ENCODE measurements at places on chromosomes 3 and 15. TPM values are rescaled to one million over a fixed set of nuclear protein-coding genes. Genes with fewer than 3 reads are reported as not detected.

- H3K4me3 ChIP-seq = no peak overlapping the region
- H3K4me1 ChIP-seq = no peaks in the 10 kb centered on the region
Observed at GRCh38 chr3:133694288-133695268, 32.8 kb upstream of the TOPBP1 start.

GRCh38 chr3:138033202-138033691 lies 23.3 kb downstream of the CLDN18 start:
- H3K4me3 ChIP-seq = no peak overlapping the region
- no peak overlapping the region for H3K27ac ChIP-seq
- H3K27me3 ChIP-seq = peaks cover 23% of the 10 kb centered on the region
- H3K4me1 ChIP-seq = no peaks in the 10 kb centered on the region

- peak within 1 kb of the TSS; percentile 89 for H3K4me3 ChIP-seq
- peaks cover 31% of the 10 kb centered on the region for H3K36me3 ChIP-seq
- H3K27me3 ChIP-seq = no peaks in the 10 kb centered on the region
- no peak for DNase-seq
Observed at GRCh38 chr3:37174532-37175126, at the start of gene LRRFIP2. LRRFIP2 (minus strand) TSS chr3:37174582; CDS start chr3:37148983, 25,599 bp downstream.

BFSP2 gene
- 1.3 TPM for total RNA-seq

DNA sequence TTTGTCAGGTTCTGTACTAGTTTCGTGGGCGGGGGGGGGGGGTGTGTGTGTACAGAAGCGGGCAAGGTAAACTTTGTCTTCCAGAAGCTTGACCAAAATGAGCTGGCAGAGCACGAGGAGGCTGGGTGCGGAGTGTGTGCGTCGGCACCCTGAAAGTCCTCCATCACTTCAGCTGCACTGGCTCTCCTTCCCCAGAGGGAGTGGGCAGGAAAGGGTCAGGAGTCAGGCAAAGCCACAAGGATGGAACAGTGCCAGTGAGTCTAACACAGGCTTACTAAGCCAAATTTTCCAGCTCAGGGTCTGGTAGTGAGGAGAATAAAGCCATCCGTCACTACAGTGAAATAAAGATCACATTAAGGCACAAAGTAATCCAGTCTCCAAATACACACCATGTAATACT lies 11.9 kb upstream of the SH3GL3 start:
- H3K4me1 ChIP-seq = no peaks in the 10 kb centered on the region
- H3K4me3 ChIP-seq = no peak overlapping the region
- H3K27me3 ChIP-seq = peaks cover 6% of the 10 kb centered on the region
- DNase-seq = no peak
- H3K36me3 ChIP-seq = no peaks in the 10 kb centered on the region

- H3K36me3 ChIP-seq = peaks cover 26% of the 10 kb centered on the region
- peak overlapping the region; percentile 98 for H3K4me3 ChIP-seq
- peak overlapping the region; percentile 97 for H3K27ac ChIP-seq
- H3K27me3 ChIP-seq = no peaks in the 10 kb centered on the region
- DNase-seq = peak; percentile 33
Observed at GRCh38 chr3:101725194-101725889, 928 bp downstream of the CEP97 start.

- H3K4me1 ChIP-seq = no peaks in the 10 kb centered on the region
- no peak for DNase-seq
- no peak overlapping the region for H3K4me3 ChIP-seq
Observed at GRCh38 chr15:69798481-69799250, 299.1 kb downstream of the TLE3 start.

DNA sequence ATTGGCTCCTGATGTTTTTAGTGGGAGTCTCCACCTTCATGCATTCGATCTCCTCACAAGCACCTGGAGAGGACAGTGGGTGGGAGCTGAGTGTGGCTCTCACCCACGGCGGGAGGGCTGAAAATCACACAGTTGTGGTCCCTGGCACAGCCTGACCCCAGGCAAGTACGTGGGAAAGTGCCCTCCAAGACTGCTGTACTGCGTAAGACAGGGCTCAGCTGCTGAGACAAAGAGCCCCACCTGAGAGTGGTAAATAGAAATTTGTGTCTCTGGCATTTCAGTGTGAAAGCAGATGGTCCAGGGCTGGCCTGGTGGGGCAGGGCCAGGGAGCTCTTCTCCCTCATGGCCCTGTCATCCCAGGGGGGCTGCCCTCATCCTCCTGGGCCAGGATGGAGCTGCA lies 77.4 kb upstream of the IQSEC1 start:
- H3K4me3 ChIP-seq = no peak overlapping the region
- H3K4me1 ChIP-seq = peaks cover 8% of the 10 kb centered on the region
- H3K27me3 ChIP-seq = peaks cover 3% of the 10 kb centered on the region
- H3K27ac ChIP-seq = no peak overlapping the region

TXNRD3 gene
- 0.76 TPM for total RNA-seq

HHATL gene
- not detected for total RNA-seq

DNA sequence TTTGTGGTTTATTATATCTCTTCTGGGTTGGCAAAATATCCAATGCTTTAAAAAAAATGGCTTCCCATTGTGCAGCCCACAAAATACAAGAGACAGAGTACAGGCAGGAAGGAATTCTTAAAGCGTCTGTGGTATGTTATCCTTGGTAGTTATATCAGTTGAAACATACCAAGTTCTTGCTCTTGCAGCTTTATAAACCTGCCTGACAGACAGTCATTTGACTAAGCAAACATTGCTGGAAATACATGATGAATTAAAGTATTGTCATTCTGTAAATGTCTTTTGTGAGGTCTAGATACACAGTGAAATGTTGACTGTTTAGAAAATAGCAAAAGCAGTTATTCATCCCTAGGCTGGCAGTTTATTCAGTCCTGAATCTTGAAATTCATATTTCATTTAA lies 44.8 kb upstream of the MAP3K13 start:
- peaks cover 2% of the 10 kb centered on the region for H3K27me3 ChIP-seq
- no peak overlapping the region for H3K27ac ChIP-seq
- no peak overlapping the region for H3K4me3 ChIP-seq

- no peaks in the 10 kb centered on the region for H3K36me3 ChIP-seq
- H3K4me3 ChIP-seq = no peak overlapping the region
- no peaks in the 10 kb centered on the region for H3K27me3 ChIP-seq
- no peaks in the 10 kb centered on the region for H3K4me1 ChIP-seq
Observed at GRCh38 chr3:96959901-96960641, 145.7 kb downstream of the EPHA6 start.

C3orf22 gene
- not detected for total RNA-seq

- DNase-seq = no peak
- H3K4me1 ChIP-seq = peaks cover 96% of the 10 kb centered on the region
- H3K36me3 ChIP-seq = peaks cover 19% of the 10 kb centered on the region
- H3K27ac ChIP-seq = peak overlapping the region; percentile 35
Observed at GRCh38 chr3:191340966-191341365, 10.6 kb upstream of the UTS2B start.

DNA sequence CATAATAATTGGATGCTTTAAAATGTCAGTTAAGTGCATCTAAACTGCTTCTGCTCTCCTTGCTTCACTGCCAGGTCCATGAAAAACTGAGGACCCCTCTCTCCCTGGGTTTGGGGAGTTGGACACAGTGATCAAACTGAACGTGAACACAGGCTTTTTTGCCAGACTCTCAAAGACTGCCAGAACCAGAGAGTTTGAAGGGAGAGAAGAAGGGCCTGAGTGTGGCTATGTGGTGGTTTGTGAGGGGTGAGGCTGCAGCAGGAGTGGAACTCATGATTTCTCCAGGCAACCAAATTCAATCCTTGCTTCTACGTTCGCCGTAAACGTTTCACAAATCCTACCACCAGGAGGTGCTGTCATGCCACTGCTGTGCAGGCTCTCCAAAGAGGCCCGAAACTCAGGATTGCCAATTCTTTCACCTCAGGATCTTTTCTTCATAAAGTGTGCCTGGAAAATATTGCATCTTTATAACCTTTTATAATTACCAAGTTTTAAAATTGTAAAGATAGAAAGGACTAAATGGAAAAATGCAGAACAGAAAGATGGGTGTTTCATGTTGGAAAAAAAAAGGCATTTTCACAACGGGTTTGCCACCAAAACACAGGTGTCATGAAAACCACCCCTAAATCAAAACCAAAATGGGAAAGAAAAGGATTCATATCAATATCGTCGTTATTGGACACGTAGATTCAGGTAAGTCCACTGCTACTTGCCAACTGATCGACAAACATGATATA lies 19.7 kb downstream of the TM4SF4 start:
- H3K27ac ChIP-seq = no peak overlapping the region
- H3K36me3 ChIP-seq = no peaks in the 10 kb centered on the region
- H3K4me3 ChIP-seq = no peak overlapping the region
- no peak for DNase-seq
- peaks cover 15% of the 10 kb centered on the region for H3K27me3 ChIP-seq
- H3K4me1 ChIP-seq = no peaks in the 10 kb centered on the region

GRCh38 chr15:92059036-92059970 lies 205.8 kb downstream of the SLCO3A1 start:
- no peak for DNase-seq
- no peaks in the 10 kb centered on the region for H3K36me3 ChIP-seq
- H3K27ac ChIP-seq = no peak overlapping the region

GRCh38 chr15:81335631-81336030 lies 11.7 kb upstream of the STARD5 start:
- no peaks in the 10 kb centered on the region for H3K27me3 ChIP-seq
- no peak for DNase-seq
- peaks cover 22% of the 10 kb centered on the region for H3K4me1 ChIP-seq
- H3K27ac ChIP-seq = no peak overlapping the region
- H3K36me3 ChIP-seq = no peaks in the 10 kb centered on the region

- peaks cover 81% of the 10 kb centered on the region for H3K4me1 ChIP-seq
- peak; percentile 46 for DNase-seq
- H3K4me3 ChIP-seq = peak overlapping the region; percentile 93
- H3K27ac ChIP-seq = peak overlapping the region; percentile 96
- peaks cover 34% of the 10 kb centered on the region for H3K36me3 ChIP-seq
Observed at GRCh38 chr15:74780523-74781430, 1.1 kb upstream of the CSK start.

THAP10 gene
- total RNA-seq = 0.34 TPM

CHP1 gene
- 47.9 TPM for total RNA-seq

DNA sequence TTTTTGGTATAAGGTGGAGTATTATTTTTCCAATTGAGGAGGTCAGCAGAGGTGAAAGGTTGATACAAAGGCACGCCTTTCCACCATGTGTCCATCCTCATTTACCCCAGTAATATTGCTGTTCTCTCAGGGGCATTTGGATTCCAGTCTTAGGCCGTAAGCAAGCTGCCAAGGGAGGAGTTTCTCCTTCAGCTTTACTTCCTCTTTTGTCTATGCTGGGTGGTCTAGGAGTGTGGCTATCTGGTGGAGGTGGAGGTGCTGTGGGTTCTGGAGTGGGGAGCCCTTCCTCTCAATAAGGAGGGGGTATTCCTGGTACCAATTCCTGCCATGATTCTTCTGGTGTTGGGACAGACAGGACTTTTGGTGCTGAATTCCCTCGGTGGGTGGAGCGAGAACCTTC lies 340.6 kb downstream of the KCNH8 start:
- no peak for DNase-seq
- no peaks in the 10 kb centered on the region for H3K27me3 ChIP-seq
- H3K4me3 ChIP-seq = no peak overlapping the region
- peak overlapping the region; percentile 15 for H3K27ac ChIP-seq
- peaks cover 23% of the 10 kb centered on the region for H3K36me3 ChIP-seq

AADACL2 gene
- total RNA-seq = not detected

- no peaks in the 10 kb centered on the region for H3K36me3 ChIP-seq
- DNase-seq = no peak
- H3K27me3 ChIP-seq = peaks cover 4% of the 10 kb centered on the region
- no peaks in the 10 kb centered on the region for H3K4me1 ChIP-seq
- H3K27ac ChIP-seq = no peak overlapping the region
- no peak overlapping the region for H3K4me3 ChIP-seq
Observed at GRCh38 chr3:152717252-152717651, 117.7 kb upstream of the P2RY1 start.

DNA sequence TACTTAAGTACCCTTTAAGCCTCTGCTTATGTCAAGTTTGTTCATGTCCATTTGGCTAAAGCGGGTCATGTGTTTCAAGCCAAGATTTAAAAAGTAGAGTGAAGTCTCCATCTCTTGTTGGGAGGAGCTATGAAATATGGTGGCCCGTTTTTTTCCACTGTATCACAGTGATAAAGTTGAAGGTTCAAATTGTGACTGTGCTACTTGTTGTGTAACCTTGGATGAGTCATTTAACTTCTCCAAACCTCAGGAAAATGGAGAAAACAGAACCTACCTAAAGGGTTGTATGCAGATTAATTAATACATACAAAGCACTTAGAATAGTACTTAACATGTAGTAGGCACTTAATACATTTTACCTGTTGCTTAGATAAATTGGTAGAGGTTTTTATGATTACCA lies 43.4 kb downstream of the SNAPC5 start:
- no peak for DNase-seq
- peaks cover 23% of the 10 kb centered on the region for H3K36me3 ChIP-seq
- H3K4me1 ChIP-seq = peaks cover 8% of the 10 kb centered on the region
- no peaks in the 10 kb centered on the region for H3K27me3 ChIP-seq

DNA sequence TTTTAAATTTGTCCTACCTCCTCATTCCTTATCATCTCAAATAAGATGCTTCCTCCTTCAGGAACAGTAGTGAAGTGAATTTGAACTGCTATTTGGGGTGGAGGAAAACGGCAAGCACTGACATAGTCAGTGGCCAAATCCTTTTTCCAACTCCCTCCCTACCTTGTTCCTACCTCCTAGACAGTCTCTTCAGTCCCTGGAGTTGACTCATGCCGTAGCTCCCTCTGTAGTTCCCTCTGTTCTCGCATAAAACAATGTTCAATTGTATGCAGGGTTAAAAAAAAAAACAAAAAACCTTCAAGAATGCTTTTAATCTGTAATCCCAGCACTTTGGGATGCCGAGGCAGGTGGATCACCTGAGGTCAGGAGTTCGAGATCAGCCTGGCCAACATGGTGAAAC lies 1.4 kb downstream of the UBR1 start:
- H3K4me3 ChIP-seq = peak overlapping the region; percentile 62
- no peaks in the 10 kb centered on the region for H3K27me3 ChIP-seq
- peaks cover 49% of the 10 kb centered on the region for H3K36me3 ChIP-seq
- H3K4me1 ChIP-seq = peaks cover 52% of the 10 kb centered on the region

- H3K27ac ChIP-seq = no peak overlapping the region
- no peaks in the 10 kb centered on the region for H3K27me3 ChIP-seq
- no peak for DNase-seq
- no peak overlapping the region for H3K4me3 ChIP-seq
- H3K4me1 ChIP-seq = no peaks in the 10 kb centered on the region
- no peaks in the 10 kb centered on the region for H3K36me3 ChIP-seq
Observed at GRCh38 chr15:47870956-47871625, 153.8 kb downstream of the SEMA6D start.

PLA2G4E gene
- total RNA-seq = not detected

- H3K27me3 ChIP-seq = no peaks in the 10 kb centered on the region
- DNase-seq = no peak
- H3K27ac ChIP-seq = no peak overlapping the region
- H3K4me3 ChIP-seq = no peak overlapping the region
Observed at GRCh38 chr3:99867594-99868310, 50.1 kb downstream of the CMSS1 start.

- H3K36me3 ChIP-seq = no peaks in the 10 kb centered on the region
- no peak overlapping the region for H3K4me3 ChIP-seq
- no peaks in the 10 kb centered on the region for H3K27me3 ChIP-seq
Observed at GRCh38 chr3:153462545-153462944, 300.5 kb downstream of the RAP2B start.

HCLS1 gene
- 440 TPM for total RNA-seq

CFAP91 gene
- total RNA-seq = 12.9 TPM

GRCh38 chr3:165683947-165684346 lies 153.3 kb downstream of the BCHE start:
- H3K27ac ChIP-seq = no peak overlapping the region
- no peaks in the 10 kb centered on the region for H3K4me1 ChIP-seq
- no peaks in the 10 kb centered on the region for H3K36me3 ChIP-seq

- no peak overlapping the region for H3K27ac ChIP-seq
- DNase-seq = no peak
- no peaks in the 10 kb centered on the region for H3K4me1 ChIP-seq
- H3K36me3 ChIP-seq = no peaks in the 10 kb centered on the region
- H3K27me3 ChIP-seq = no peaks in the 10 kb centered on the region
Observed at GRCh38 chr3:38611866-38612265, 37.6 kb downstream of the SCN5A start.
